ENCODE measurements at places on chromosomes 16 and 17. TPM values are rescaled to one million over a fixed set of nuclear protein-coding genes. Genes with fewer than 3 reads are reported as not detected.

DNA sequence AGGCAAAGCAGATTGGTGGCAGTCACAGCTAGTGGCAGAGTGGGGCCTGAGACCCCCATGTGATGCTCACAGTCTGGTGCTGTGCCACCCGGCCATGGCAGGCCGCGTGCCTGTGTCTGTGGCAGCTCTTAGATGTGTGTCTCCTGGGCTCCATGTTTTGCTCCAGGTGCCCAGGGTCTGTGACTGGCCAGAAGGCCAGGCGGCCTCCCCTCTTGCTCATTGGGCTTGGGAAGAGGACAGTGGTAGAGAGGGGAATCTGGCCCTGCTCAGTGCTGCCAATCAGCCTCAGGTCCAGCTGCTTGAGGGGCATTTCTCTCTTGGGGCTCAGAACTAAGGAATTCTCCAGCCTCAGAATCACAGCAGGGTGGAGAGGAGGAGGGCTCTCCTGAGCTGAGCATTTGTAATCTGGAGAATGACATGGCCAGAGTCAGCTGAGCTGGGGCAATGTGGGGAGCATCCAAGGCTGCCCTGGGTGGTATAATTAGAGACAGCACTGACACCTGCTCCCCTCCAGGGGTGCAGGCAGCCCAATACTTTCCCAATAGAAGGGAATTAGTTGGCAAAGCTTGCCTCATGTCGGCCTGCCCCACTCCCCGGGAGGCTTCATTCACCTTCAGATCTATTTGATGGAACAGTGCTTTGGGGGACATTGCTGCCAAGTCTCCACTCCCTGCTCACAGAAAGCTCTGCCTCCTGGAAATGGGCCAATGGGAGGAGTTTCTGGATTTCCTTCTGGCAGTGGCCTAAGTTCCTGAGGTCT is 2.7 kb upstream of the LASP1NB start:
- DNase-seq: no peak
- peaks cover 35% of the 10 kb centered on the region for H3K36me3 ChIP-seq
- H3K4me3 ChIP-seq: no peak overlapping the region
- no peaks in the 10 kb centered on the region for H3K27me3 ChIP-seq
- H3K4me1 ChIP-seq: peaks cover 36% of the 10 kb centered on the region
- no peak overlapping the region for H3K27ac ChIP-seq

DNA sequence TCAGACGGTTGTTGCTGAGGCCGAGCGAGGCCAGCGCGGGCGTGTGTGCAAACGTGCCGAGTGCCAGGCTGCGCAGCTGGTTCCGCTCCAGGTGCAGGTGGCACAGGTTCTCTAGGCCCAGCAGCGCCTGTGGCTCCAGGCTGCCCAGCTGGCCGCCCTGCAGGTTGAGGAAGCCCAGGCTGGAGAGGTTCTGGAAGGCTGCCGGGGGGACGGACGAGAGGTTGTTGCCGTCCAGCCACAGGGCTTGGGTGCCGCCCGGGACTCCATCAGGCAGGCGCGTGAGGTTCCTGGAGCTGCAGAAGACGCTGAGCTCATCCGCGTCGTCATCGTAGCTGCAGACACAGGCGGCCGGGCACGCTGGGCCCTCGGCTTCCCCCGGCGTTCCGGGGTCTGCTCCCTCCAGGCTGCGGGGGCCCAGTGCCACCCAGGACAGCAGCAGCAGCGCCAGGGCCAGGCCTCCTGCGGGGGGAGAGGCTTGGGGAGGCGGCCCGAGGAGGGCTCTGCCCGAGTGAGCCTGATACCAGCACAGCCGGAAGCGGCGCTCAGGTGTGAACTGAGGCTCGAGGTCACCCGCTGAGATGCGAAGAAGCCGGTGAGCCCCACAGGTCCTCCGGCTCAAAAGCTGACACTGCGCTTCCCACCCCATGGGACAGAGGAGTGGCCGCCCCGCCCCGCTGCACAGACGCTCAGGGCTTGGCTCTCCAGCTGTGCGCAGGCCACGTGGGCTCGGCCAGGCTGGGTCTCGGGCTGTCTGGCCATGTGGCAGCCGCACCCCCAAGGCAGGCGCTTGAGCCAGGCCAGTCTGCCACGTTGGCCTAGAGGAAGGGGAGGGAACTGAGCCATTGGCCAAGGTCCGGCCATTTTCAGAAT is 1.3 kb downstream of the IGFALS start:
- no peak for DNase-seq
- no peak overlapping the region for H3K4me3 ChIP-seq
- H3K27ac ChIP-seq: no peak overlapping the region
- H3K27me3 ChIP-seq: no peaks in the 10 kb centered on the region
- H3K4me1 ChIP-seq: peaks cover 4% of the 10 kb centered on the region
- H3K36me3 ChIP-seq: no peaks in the 10 kb centered on the region

DNA sequence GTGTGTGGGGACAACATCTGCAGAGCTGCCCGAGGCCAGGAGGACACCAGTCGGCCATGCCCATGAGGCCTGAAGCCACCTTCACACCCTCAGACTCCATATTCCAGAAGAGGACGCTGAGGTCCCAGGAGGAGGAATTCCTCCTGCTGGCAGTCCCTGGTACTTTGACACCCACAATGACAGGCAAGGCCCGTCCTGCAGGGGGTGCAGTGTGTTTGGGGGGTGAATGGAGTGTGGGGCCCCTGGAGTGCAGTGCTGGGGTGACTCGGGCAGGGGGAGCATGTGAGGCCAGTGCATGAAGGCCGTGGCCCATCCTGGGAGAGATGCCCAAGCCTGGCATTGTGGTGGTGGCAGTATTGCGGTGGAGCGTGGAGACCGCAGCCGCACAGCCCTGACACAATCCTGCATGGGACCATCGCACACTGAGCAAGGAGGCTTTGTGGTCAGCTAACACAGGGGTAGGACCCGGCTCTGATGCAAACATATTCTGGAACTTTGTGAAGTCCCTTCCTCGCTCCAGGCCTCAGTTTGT is 52.2 kb downstream of the ZDHHC7 start:
- peaks cover 2% of the 10 kb centered on the region for H3K4me1 ChIP-seq
- no peak overlapping the region for H3K4me3 ChIP-seq
- H3K27me3 ChIP-seq: no peaks in the 10 kb centered on the region
- no peak overlapping the region for H3K27ac ChIP-seq

DNA sequence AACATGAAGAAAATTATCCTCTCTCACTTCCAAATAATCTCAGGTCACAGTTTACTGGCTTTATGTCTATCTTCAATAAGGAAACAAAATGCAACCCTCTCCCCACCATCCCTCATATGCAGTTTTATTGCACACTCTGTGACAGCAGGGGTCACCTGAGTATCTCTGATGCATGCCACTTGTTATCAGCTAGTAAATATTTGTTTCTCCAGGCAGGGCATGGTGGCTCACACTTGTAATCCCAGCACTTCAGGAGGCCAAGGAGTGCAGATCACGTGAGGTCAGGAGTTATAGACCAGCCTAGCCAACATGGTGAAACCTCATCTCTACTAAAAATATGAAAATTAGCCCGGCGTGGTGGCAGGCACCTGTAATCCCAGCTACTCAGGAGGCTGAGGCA is 61.1 kb downstream of the ADAMTS18 start:
- no peak for DNase-seq
- no peak overlapping the region for H3K27ac ChIP-seq
- peaks cover 18% of the 10 kb centered on the region for H3K27me3 ChIP-seq
- H3K4me1 ChIP-seq: no peaks in the 10 kb centered on the region
- H3K4me3 ChIP-seq: no peak overlapping the region
- no peaks in the 10 kb centered on the region for H3K36me3 ChIP-seq

DNA sequence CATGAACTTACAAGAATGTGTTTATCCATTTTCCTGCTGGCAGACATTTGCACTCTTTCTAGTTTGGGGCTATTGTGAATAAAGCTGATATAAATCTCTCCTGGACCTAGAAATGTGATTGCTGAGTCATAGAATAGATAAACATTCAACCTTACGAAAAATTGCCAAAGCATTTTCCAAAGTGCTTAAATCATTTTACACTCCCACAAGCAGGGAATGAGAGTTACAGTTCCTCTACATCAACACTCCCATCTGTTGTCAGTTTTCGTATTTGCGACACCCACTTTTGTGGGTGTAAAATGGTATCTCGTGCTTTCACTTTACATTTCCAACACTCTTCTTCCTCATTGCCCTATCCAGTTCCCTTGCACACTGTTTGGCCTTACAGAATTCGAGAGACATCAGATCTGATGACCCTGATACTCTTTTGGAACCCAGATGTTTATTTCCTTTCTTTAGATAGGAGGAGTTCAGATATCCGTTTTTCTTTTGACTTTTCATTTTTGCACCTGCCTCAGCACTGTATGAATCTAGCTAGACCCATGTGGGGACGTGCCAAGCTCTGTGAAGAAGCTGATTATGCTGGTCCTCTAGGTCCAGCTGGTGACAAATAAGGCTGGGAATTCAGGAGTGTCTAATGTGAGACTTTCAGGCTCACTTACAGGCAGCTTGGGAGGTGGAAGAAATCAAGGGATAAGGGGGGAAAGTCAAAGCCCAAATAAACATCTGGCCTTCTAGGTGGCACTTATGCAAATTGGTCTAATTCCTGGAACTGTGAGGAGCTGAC is 14.0 kb downstream of the SOX9 start:
- H3K36me3 ChIP-seq: no peaks in the 10 kb centered on the region
- DNase-seq: no peak
- H3K27ac ChIP-seq: no peak overlapping the region
- no peaks in the 10 kb centered on the region for H3K4me1 ChIP-seq
- H3K27me3 ChIP-seq: peaks cover 14% of the 10 kb centered on the region

- H3K4me3 ChIP-seq: no peak overlapping the region
- no peak overlapping the region for H3K27ac ChIP-seq
- H3K4me1 ChIP-seq: no peaks in the 10 kb centered on the region
Observed at GRCh38 chr17:70081885-70082284, 6.9 kb downstream of the KCNJ16 start.

DNA sequence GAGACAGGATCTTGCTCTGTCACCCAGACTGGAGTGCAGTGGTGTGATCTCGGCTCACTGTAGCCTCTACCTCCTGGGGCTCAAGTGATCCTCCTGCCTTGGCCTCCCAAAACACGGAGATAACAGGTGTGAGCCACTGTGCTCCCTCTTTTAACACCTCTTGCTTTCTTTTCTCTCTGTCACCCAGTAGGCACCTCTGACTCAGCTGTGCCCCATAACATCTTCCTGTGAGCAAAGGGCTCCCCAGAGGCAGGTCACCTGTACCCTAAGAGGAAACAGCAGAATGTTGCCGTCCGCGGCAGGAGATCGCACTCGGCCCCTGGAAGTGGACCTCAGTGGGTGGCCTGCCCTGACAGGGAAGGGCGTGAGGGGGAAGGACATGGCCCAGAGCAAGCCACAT is 918 bp upstream of the NLRC3 start:
- peaks cover 18% of the 10 kb centered on the region for H3K36me3 ChIP-seq
- DNase-seq: peak; percentile 28
- peak overlapping the region; percentile 100 for H3K4me3 ChIP-seq

GRCh38 chr17:15007147-15007553 is 258.0 kb downstream of the PMP22 start:
- DNase-seq: no peak
- H3K4me1 ChIP-seq: no peaks in the 10 kb centered on the region
- H3K27me3 ChIP-seq: peaks cover 20% of the 10 kb centered on the region
- H3K4me3 ChIP-seq: no peak overlapping the region

GRCh38 chr16:50631985-50632576 is 49.0 kb downstream of the SNX20 start:
- peaks cover 1% of the 10 kb centered on the region for H3K27me3 ChIP-seq
- no peak for DNase-seq
- no peak overlapping the region for H3K4me3 ChIP-seq
- H3K36me3 ChIP-seq: peaks cover 17% of the 10 kb centered on the region

- H3K4me1 ChIP-seq: peaks cover 15% of the 10 kb centered on the region
- peak overlapping the region; percentile 80 for H3K4me3 ChIP-seq
- no peak for DNase-seq
- H3K27me3 ChIP-seq: peaks cover 32% of the 10 kb centered on the region
- peak overlapping the region; percentile 70 for H3K27ac ChIP-seq
Observed at GRCh38 chr17:31392002-31392855, 754 bp downstream of the RAB11FIP4 start.

DNA sequence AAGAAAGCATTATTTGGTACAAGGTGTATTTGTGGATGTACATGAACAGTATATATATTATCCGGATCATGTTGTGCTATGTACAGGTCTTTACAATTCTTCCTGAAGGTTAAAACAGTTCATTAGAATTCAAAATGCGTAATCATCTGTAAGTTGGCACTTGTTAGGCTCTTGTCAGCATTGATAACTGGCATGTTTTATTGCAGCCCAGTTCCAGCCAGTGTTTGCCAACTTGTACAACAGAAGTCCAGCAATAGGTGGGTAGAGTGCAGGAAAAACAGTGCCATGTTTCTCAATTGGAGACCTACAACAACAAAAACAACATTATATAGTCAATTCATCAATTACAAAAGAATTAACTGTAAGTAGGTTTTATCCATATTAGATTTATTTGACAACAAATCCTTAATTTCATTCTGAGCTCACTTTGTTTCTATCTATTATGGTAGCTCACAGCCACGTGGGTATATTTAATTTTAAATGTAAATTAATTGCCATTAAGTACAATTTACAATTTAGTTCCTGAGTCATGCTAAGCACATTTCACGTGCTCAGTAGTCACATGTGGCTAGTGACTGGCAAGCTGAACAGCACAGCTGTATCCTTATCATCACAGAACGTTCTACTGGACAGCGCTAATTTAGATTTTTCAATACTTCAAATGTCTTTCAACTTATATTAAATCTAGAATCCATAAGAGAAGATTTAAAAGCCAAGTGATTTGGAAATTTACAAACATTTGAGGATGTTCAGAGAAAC is 8.6 kb upstream of the ANKFY1 start:
- no peak for DNase-seq
- H3K4me3 ChIP-seq: no peak overlapping the region
- H3K4me1 ChIP-seq: no peaks in the 10 kb centered on the region
- no peak overlapping the region for H3K27ac ChIP-seq

- peaks cover 38% of the 10 kb centered on the region for H3K4me1 ChIP-seq
- no peaks in the 10 kb centered on the region for H3K27me3 ChIP-seq
- peak; percentile 40 for DNase-seq
- no peaks in the 10 kb centered on the region for H3K36me3 ChIP-seq
- peak overlapping the region; percentile 96 for H3K27ac ChIP-seq
Observed at GRCh38 chr16:15961060-15961511, 11.7 kb downstream of the ABCC1 start.

DNA sequence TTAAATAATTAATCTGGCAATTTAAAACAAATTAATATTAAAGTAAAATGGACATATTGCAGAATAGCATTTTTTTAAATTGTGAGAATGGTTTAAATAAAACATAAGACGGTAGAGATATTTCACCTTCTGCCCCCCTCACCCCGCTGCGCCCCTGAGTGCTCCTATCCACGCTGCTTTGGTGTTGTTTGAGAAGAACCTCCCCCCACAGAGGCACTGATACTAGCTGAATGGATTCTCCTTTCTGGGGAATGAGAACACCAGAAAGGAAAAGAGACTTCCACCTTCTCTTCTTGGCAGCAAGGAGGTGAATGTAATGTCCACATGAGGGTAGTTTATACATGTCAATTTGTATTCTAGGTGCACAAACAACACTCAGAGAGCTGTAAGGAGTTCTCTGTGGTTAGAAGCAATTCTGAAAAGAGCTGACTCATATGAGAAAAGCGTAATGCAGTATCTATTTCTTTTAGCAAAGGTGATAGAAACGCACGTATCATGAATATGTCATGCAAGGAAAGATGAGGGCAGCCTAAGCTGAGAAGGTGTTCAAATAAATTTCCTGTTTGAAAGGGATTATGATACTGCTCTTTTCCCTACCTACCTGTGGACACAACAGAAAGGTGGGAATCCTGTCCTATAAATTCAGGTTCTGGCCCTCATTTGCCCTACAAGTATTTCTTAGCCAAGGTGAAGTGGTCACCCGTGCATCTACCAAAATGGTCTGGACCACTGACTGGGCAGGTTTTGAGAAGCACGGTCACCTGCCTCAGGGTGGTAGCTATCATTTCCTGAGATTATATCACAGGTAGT is 126.9 kb downstream of the PARN start:
- H3K4me1 ChIP-seq: peaks cover 10% of the 10 kb centered on the region
- no peaks in the 10 kb centered on the region for H3K36me3 ChIP-seq
- no peak overlapping the region for H3K27ac ChIP-seq

The MYO15A gene
- 0.13 TPM for polyA plus RNA-seq

The CRISPLD2 gene
- polyA plus RNA-seq: 0.24 TPM

The ZG16 gene
- not detected for polyA plus RNA-seq

Measured in naive thymus-derived CD8-positive, alpha-beta T cell (primary cell).